Memory B cell (primary cell): ENCODE measurements at places on chromosomes 7 and 10.

GRCh38 chr10:100528123-100528886, 1.4 kb downstream of the NDUFB8 start:
- peaks cover 23% of the 10 kb centered on the region for H3K36me3 ChIP-seq
- peak overlapping the region; percentile 100 for H3K4me3 ChIP-seq
- H3K27ac ChIP-seq: peak overlapping the region; percentile 97
- H3K4me1 ChIP-seq: peaks cover 21% of the 10 kb centered on the region
- no peaks in the 10 kb centered on the region for H3K27me3 ChIP-seq
- DNase-seq: no peak

DNA sequence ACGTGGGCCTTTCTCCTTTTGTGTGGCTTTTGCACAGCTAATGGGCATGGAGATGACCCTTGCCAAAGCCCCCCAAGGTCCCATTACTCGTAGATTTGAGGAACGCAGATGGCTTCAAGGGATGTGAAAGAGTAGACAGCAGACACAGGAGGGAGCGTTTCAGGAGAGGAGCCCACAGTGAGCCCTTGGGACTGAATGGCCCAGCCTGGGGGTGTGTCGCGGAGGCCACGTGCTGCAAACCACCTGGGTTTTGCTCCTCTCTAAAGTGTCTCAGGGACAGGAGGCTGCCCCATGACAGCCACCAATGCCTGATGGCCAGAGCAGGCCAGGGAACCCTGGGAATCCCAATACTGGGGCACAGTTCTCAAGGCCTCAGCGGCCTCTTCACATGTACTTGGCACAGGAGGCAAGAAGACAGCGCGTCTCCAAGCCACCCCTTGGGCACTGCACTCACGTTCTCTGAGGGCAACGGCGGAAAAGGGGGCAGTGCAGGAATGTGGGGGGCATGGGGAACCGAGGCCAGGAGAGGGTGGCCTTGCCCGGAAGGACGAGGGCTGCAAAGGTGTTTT, 185.2 kb downstream of the WDR37 start:
- H3K4me1 ChIP-seq: peaks cover 5% of the 10 kb centered on the region
- peaks cover 2% of the 10 kb centered on the region for H3K36me3 ChIP-seq

DNA sequence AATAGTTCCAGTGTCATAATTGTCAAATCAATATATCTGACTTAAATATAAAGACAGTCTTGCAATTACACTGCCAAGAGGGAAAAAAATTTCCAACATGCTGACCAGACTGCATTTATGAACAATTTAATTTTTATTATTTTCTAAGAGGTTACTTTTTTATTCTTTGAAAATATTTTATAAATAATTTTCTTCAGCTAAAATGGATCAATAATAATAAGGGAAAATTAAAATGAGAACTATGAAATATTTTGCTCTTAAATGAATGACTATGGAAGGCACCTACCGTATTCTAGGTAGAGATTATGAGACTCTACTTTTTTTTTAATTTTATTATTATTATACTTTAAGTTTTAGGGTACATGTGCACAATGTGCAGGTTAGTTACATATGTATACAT, 1032.5 kb upstream of the LRRN3 start:
- H3K27me3 ChIP-seq: no peaks in the 10 kb centered on the region
- no peak overlapping the region for H3K27ac ChIP-seq
- no peak overlapping the region for H3K4me3 ChIP-seq
- DNase-seq: no peak

DNA sequence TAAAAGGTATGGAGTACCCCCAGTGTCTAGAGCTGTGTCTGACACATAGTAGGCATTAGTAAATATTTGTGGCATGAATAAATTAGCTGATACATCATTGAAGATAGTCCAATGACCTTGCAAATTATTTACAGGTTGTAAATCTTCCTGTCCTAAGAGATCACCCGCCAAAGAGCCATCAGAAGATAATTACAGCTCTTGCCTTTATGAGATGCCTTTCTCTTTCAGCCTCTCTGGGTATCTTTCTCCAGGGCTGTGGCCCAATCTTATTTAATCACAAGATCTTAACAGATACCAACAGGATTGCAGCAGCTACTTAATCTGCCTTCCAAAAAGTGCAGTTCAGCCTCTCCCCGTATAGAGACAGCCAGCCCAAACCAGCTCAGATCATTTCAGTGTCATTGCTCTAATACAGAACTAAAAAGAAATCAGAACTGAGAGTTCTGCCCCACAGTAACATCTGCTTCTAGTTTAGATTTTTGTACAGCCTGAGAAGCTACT, 41.5 kb downstream of the MYOF start:
- no peak overlapping the region for H3K27ac ChIP-seq
- peaks cover 4% of the 10 kb centered on the region for H3K36me3 ChIP-seq
- H3K4me1 ChIP-seq: no peaks in the 10 kb centered on the region
- no peak overlapping the region for H3K4me3 ChIP-seq

GRCh38 chr10:60008816-60009215, 102.5 kb upstream of the CCDC6 start:
- no peak for DNase-seq
- no peak overlapping the region for H3K27ac ChIP-seq
- H3K36me3 ChIP-seq: no peaks in the 10 kb centered on the region
- H3K27me3 ChIP-seq: peaks cover 4% of the 10 kb centered on the region
- no peak overlapping the region for H3K4me3 ChIP-seq

DNA sequence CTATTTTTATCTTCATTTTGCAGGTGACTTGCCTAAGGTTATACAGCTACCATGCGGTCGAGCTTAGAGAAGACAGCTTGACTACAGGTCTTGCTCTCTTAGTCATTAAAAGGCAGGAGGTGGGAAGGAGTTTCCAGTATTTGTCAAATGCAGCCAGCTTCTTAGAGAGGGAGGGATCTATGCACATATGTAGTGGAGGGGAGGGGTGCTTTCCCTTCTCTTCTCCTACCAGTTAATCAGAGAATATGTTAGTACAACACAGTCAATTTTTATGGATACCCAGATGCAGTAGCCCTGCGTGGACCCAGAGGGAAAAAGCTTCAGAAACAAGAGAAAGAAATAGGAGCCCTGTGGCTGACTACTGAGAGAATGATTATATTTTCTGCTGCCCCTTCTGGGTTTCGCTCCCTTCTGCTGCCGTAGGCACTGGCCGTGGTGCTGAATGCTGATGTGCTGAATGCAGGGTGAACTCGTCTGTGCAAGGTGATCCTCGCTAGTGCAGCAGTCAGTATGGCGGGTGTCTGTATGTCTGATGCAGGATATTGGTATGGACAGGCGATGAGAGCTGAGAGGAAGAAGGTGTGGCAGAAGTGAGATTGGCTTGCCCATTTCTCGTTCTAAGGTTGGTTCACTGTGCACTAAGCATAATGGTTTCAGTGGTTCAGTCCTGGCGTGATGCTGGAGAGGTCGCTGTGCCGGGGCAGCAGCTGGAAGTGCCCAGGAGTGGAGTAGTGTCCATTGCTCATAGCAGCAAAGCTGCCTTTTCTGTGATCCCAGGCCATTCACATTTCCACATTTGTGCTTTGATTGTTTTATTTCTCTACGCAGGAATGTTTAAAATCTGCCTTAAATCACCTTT, 189.2 kb upstream of the PODXL start:
- peaks cover 10% of the 10 kb centered on the region for H3K27me3 ChIP-seq
- no peaks in the 10 kb centered on the region for H3K4me1 ChIP-seq
- no peak for DNase-seq
- no peak overlapping the region for H3K4me3 ChIP-seq
- no peak overlapping the region for H3K27ac ChIP-seq

- H3K4me1 ChIP-seq: no peaks in the 10 kb centered on the region
- no peak for DNase-seq
- no peak overlapping the region for H3K27ac ChIP-seq
- H3K27me3 ChIP-seq: peaks cover 2% of the 10 kb centered on the region
- no peak overlapping the region for H3K4me3 ChIP-seq
- no peaks in the 10 kb centered on the region for H3K36me3 ChIP-seq
Observed at GRCh38 chr7:48296966-48297365, 125.7 kb downstream of the ABCA13 start.

- H3K36me3 ChIP-seq: no peaks in the 10 kb centered on the region
- H3K27ac ChIP-seq: no peak overlapping the region
- no peaks in the 10 kb centered on the region for H3K27me3 ChIP-seq
- no peak overlapping the region for H3K4me3 ChIP-seq
- H3K4me1 ChIP-seq: no peaks in the 10 kb centered on the region
- no peak for DNase-seq
Observed at GRCh38 chr7:117809958-117810357, 63.3 kb downstream of the CTTNBP2 start.

GRCh38 chr7:49187543-49188268, 263.4 kb downstream of the CDC14C start:
- no peak overlapping the region for H3K4me3 ChIP-seq
- no peak overlapping the region for H3K27ac ChIP-seq
- no peaks in the 10 kb centered on the region for H3K4me1 ChIP-seq
- H3K36me3 ChIP-seq: no peaks in the 10 kb centered on the region
- DNase-seq: no peak

- DNase-seq: no peak
- peak overlapping the region; percentile 99 for H3K27ac ChIP-seq
- no peaks in the 10 kb centered on the region for H3K27me3 ChIP-seq
- peaks cover 12% of the 10 kb centered on the region for H3K36me3 ChIP-seq
Observed at GRCh38 chr7:106108991-106109390, 3.1 kb downstream of the SYPL1 start.

GRCh38 chr7:77913977-77914607, 115.5 kb downstream of the PHTF2 start:
- H3K27me3 ChIP-seq: no peaks in the 10 kb centered on the region
- no peak overlapping the region for H3K27ac ChIP-seq
- peaks cover 14% of the 10 kb centered on the region for H3K36me3 ChIP-seq
- no peak for DNase-seq

GRCh38 chr10:133453516-133454203, at the start of gene SCART1:
Gene SCART1 (plus strand): TSS chr10:133453945. CDS start chr10:133453998, 53 bp downstream.
- H3K27me3 ChIP-seq: peaks cover 2% of the 10 kb centered on the region
- DNase-seq: no peak
- H3K36me3 ChIP-seq: peaks cover 4% of the 10 kb centered on the region

DNA sequence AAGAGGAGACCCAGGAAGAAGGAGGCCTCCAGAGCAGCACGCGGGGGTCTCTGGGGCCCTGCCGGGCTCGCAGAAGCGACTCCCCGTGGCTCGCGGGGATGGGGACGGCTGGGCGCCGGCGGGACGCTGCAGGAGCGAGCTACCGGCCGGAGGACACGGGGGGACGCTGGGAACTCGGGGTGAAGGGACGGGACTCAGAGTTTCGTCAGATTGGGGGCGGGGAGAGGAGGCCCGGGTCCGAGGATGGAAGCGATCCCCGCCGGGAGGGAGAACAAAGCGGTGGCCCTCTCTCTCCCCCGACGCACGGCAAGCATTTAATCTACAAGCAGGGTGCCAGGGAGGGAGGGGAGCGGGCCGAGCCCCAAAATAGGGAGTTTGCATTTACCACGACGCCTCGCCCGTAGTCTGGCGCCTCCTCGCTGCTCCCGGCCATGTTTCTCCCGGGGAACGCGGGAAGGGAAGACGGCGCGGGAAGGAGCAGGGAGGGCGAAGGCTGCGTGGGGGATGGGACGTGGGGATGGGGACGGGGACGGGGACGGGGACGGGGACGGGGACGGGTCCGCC, at the start of gene PRTFDC1:
PRTFDC1 (minus strand) TSS at position 464 of the 564 bp plus-strand sequence; CDS start at position 433, 31 bp downstream.
- H3K27me3 ChIP-seq: no peaks in the 10 kb centered on the region
- peak; percentile 19 for DNase-seq
- H3K36me3 ChIP-seq: no peaks in the 10 kb centered on the region

DNA sequence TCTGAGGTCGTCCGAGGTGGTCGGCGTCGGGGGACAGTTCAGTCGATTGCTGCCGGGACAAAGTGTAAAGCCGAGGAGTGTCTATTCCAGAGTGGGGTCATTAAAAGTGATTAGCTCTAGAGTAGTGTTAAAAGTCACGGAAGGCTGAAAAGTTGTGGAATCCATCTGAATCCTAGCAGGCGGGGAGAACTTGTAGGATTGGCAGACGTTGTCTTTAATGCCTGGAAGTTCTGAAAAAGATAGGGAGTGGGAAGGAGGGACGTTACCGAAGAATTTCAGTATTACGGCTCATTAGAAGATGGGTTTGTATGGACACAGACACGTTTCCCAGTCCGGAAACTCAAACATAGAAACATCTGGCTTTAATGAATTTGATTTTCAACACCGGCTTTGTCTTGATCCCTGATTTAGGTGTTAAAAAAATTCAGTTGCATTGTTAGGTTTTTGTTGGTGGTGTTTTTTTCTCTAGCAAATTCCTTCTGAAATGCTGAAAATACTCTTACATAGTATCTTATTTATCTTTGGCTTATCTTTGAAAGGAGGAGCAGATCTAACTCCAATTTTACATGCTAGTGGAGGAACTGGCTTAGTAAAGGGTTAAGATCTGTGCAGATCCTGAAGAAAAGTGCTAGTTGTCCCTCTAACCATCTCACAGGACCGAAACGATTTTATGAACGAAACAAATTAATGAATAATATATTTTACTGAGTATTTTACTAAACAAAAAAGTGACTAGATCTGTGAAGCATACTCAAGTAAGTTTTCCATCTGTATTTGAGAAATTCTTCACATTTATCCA, 900 bp downstream of the MKLN1 start:
- no peaks in the 10 kb centered on the region for H3K27me3 ChIP-seq
- no peak for DNase-seq
- peaks cover 38% of the 10 kb centered on the region for H3K4me1 ChIP-seq

DNA sequence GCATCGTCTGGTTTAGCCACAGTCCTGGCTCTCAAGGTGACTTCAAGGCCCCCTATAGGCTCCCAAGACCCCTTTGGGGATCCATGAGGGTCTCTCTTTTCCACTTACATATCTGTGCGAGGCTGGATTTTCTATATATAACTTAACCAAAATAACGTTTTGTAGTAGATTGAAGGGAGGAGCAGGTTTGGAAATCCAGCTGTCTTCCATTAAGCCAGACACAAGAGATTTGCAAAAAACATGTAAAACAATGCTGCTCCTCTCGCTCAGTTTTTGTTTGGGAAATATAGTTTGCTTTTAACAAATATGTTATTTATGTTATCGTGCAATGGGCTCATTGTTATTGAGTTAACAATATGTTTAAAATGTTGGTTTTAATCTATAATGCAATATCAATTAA, 811.2 kb downstream of the TYW1 start:
- no peaks in the 10 kb centered on the region for H3K4me1 ChIP-seq
- no peaks in the 10 kb centered on the region for H3K27me3 ChIP-seq
- H3K36me3 ChIP-seq: no peaks in the 10 kb centered on the region
- H3K27ac ChIP-seq: no peak overlapping the region
- H3K4me3 ChIP-seq: no peak overlapping the region

- H3K36me3 ChIP-seq: peaks cover 8% of the 10 kb centered on the region
- peaks cover 4% of the 10 kb centered on the region for H3K27me3 ChIP-seq
- no peak overlapping the region for H3K27ac ChIP-seq
- DNase-seq: no peak
- no peak overlapping the region for H3K4me3 ChIP-seq
- H3K4me1 ChIP-seq: no peaks in the 10 kb centered on the region
Observed at GRCh38 chr10:11775412-11775811, 33.2 kb downstream of the ECHDC3 start.
